ENCODE measurements at places on chromosomes 6 and 20.

- no peak for DNase-seq
Measured at GRCh38 chr20:46562373-46563169, 12.1 kb upstream of the OCSTAMP start.

GRCh38 chr20:47897461-47897860 is 112.2 kb upstream of the SULF2 start:
- no peak for DNase-seq

DNA sequence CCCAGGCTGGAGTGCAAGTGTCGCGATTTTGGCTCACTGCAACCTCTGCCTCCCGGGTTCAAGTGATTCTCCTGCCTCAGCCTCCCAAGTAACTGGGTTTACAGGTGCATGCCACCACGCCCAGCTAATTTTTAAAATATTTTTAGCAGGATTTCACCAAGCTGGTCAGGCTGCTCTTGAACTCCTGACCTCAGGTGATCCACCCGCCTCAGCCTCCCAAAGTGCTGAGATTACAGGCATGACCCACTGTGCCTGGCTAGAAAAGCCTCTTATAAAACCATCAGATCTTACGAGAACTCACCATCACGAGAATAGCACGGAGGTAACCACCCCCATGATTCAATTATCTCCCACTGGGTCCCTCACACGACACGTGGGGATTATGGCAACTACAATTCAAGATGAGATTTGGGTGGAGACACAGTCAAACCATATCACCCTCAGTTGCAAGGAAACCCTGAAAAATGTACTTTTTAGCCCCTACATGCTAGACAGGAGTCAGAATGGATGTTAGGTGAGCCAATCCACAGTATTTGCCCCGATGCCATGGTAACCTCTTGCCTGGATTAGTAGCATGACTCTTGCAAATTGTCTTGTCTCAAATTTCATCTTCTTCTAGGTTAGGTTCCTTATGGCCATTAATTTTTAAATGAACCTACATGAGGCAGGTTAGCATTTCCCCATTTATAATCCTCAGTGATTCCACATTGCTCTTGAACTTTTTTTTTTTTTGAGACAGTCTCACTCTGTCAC is 17.1 kb upstream of the SASH1 start:
- DNase-seq, result no peak

- no peak for DNase-seq
Measured at GRCh38 chr20:47201074-47201730, 155.3 kb downstream of the ZMYND8 start.

GRCh38 chr20:60820918-60821317 is 431.1 kb upstream of the CDH4 start:
- DNase-seq, result no peak

DNA sequence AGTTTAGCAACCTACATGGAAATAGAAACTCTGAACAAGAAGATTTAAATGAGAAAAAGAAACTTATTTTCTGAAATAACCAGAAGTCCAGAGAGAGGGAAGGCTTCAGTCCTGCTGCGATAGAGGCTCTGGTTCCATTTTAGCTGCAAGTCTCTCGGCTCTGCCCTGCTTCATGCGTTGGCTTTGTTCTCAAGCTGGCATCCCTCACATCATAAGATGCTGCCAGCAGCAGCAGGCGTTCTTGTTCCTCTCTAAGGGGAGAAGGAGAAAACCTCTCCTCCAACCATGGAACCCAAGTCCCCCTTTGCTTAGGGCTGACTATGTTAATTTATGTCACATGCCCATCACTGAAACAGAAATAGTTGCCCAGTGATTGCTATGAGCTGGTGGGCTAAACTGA is 46.4 kb upstream of the PMEPA1 start:
- no peak for DNase-seq
